ENCODE measurements at places on chromosomes 5 and 9.

DNA sequence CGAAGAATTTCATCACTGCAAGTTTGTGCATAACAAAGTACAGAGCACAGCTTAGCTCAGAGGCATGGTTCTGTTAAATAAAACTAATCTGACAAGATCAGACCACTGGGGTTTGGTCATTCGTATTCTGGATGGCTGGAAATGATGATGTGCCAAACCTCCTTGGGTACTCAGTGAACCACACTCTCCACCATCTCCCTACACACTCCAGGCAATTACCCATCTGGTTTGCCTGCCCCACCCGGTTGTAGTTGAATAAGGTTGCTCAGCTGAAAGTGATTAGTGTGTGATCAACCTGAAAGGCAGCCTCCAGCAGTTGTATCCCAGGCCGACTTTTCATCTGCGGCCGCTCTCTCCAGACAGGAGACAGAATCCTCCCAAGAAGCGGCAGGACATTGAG, 371.4 kb downstream of the TLE1 start:
- DNase-seq, result no peak

GRCh38 chr9:121876658-121877271, 216.3 kb downstream of the TTLL11 start:
- DNase-seq, result no peak

DNA sequence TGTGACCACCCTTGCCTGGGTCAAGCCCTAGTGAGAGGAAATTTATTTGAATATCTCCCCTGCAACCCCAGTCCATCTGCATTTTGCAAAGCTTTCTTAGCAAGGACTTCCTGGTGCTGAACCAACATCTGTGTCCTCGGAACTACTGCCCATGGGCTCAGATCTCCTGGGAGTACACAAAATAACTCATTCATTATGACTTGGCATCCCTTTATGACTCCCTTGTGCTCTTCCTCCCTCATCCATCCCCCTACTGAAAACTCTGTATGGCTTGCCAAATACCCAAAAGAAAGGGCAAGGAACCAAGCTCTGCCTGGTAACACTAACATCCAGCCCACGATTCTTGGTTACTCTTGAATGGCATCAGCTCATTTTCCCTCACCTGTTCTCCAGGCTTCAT, 368.5 kb downstream of the NTRK2 start:
- no peak for DNase-seq

GRCh38 chr9:114825126-114825795, 19.4 kb upstream of the TNFSF15 start:
- DNase-seq, result no peak

DNA sequence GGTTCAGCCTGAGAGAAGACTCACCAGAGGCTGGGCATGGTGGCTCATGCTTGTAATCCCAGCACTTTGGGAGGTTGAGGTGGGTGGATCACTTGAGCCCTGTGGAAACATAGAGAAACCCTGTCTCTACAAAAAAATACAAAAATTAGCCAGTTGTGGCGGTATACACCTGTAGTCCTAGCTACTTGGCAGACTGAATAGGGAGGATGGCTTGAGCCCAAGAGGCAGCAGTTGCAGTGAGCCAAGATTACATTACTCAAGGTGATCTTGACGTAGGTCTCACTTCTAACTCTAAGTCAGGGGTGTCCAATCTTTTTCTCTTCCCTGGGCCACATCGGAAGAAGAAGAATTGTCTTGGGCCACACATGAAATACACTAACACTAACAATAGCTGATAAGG, 16.2 kb upstream of the ATP6V1G1 start:
- no peak for DNase-seq

- peak; percentile 1 for DNase-seq
These were observed 30.7 kb downstream of the IFNW1 start for GRCh38 chr9:21110708-21111576.

GRCh38 chr5:64594601-64595000, 88.8 kb downstream of the RGS7BP start:
- no peak for DNase-seq

- no peak for DNase-seq
These were observed 3.9 kb downstream of the NIPAL4 start for GRCh38 chr5:157463621-157464518.

- no peak for DNase-seq
These were observed 657 bp downstream of the MTRR start for GRCh38 chr5:7869474-7870136.

- DNase-seq, result no peak
These were observed 653.1 kb upstream of the KLF4 start for GRCh38 chr9:108142504-108143201.

- no peak for DNase-seq
These were observed 541.0 kb downstream of the DTWD2 start for GRCh38 chr5:118447350-118447749.

- DNase-seq, result no peak
These were observed 113.4 kb downstream of the FBN2 start for GRCh38 chr5:128424646-128425045.

- DNase-seq, result no peak
These were observed 204.9 kb downstream of the LRRC70 start for GRCh38 chr5:62783374-62784057.

DNA sequence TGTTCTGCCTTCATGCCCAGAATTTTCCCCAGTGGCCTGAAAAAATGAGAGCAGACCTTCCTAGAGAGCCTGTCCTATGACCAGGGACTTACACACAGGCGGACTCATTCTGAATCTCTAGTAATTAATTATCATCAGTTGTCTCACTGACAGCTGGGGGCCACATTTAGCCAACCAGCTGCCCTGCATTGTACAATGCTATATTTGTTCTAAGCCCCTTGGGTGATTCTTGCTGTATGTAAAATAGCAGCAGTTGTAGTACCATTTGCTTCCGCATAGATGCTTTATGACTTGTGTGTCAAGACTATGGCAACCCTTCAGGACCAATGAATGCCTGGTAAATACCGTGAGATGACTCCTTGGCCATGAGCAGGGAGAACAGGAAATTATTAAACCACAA, 415.4 kb upstream of the SEMA6A start:
- no peak for DNase-seq
